EH (cell line): ENCODE measurements at places on chromosomes 2 and 18.

GRCh38 chr2:29164091-29164846 lies 49.1 kb downstream of the CLIP4 start:
- DNase-seq: no peak

- no peak for DNase-seq
Measured at GRCh38 chr2:137379186-137379585, 585.1 kb upstream of the HNMT start.

DNA sequence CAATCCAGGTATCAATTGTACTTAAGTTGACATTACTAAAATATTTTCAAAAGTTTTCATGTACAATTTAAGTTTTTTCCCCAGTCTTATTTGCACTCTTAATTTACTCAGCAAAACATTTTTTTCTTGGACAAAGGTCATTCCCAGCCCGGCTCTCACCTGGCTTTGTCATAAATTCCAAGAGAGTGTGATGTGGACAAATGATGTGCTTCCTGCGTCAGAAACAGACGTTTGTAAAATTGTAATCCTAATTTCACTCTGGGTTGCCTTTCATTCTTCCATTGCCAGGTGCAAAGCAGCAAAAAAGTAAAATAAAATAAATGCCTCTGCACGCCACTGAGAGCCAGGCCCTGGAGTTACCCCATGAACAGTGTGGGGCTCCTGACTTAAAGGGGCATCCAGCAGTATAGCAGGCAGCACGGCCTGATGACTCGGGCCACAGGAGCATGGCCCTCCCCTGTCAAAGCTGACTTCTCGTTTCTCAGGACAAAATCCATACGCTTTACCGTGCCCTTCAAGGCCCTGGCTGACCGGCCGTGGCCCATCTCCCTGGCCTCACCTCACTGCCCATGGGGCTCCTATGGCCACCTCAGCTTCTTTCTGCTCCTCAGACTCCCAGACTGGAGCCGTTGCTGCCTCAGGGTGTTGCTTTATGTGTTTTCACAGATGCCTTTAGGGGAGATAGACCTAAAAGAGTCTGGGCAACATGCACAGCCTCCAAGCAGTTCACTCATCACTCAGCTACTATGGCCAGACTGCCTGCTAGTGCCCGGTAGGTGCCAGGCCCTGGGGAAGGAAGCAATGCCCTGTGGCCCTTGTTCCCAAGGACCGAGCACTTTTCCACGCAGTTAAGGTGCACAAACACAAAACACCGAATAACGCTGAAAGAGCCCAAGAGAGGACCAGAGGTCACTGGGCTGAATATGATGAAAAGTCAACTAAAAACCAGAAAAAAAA lies 7.6 kb upstream of the TMEM185B start:
- no peak for DNase-seq

DNA sequence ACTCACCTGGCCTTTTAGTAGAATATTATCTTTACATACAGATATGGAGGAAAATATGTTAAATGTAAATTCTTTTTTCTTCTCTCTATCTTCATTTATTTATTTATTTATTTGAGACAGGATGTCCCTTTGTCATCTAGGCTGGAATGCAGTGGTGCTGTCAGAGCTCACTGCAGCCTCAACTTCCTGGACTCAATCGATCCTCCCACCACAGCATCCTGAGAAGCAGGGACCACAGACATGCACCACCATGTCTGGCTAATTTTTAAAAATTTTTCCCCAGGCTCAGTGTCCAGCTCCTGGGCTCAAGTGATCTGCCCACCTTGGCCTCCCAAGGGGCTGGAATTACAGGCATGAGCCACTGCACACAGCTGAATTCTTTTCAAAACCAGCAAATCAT lies 20.3 kb downstream of the KYNU start:
- no peak for DNase-seq

- peak; percentile 19 for DNase-seq
Measured at GRCh38 chr2:165055082-165055851, 99.9 kb upstream of the SLC38A11 start.
